ENCODE measurements at places on chromosomes 3 and 15.

- DNase-seq = no peak
These were observed 722 bp upstream of the ZXDC start for GRCh38 chr3:126476166-126477060.

GRCh38 chr15:78537266-78537905 lies 2.9 kb upstream of the PSMA4 start:
- no peak for DNase-seq

DNA sequence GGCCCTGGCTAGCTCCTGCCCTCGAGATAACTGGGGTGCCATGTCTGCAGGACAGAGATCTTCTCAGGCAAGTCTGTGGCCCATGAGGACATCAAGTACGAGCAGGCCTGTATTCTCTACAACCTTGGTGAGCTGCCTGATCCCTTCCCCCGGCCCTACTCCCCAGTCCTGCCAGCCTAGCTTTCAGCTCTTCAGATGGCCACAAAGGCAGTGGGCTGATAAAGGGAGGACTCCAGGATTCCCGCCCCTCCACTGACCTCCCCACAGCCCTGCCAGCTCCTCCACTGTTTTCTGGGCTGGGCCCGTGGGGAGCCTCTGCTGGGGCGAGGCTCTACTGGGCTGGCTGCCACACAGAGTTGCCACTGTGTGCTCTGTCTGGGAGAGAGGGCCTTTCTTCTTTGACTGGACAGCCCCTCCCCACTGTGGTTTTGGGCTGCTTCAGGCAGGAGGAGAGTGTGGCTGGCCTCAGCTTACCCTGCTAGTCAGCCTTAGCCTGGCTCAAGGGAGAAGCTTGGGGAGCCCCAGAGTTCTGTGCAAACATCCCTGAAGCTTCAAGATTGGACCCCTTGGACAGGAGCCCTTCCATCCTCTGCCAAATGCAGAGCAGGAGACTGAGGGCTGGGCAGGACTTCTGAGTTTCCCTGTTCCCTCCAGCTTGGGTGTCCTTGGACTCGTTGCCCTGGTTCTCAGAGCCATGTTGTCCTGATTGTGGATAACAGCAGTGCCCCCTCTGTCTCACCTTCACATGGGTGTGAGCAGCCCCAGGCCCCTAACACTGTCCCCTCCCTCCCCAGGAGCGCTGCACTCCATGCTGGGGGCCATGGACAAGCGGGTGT lies 24.4 kb downstream of the PTPN23 start:
- DNase-seq = no peak

- DNase-seq = no peak
These were observed 265.5 kb downstream of the ADAMTSL3 start for GRCh38 chr15:83919319-83919830.

DNA sequence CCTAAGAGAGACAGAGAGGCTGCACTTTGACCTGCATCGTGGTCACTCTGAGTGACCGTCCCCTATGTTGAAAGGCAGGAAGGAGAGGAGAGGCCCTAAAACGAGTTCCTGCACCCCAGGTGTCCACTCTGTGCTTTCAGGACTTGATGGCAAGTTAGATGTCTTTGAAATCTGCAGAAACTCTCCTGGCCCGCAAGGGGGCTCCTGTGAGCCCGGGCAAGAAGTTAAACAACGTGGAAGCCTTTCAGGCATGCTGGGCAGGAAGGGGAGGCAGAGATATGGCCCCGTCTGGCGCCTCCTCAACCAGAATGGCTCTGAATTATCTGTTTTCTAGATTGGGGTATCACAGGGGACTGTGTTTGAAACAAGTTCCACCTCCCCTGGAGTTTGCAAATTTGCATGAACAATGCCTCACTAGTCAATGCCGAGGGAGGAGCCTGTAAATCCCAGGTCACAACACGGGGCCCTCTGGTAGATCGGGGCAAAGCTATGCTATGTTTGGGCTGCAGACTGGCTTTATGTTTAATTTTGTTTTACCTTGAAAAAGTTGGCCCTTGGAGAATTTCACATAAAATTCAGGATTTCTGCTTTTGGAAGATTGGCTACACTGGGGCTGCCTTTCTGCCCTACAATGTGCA lies 9.8 kb downstream of the CTXND1 start:
- DNase-seq = no peak

GRCh38 chr3:13136426-13136825 lies 63.2 kb upstream of the IQSEC1 start:
- peak; percentile 60 for DNase-seq

GRCh38 chr3:61061092-61061723 lies 190.0 kb downstream of the FHIT start:
- DNase-seq = no peak

- DNase-seq = no peak
These were observed 70.2 kb upstream of the PIK3R4 start for GRCh38 chr3:130816561-130817445.

GRCh38 chr3:189334064-189334920 lies 162.5 kb downstream of the TPRG1 start:
- DNase-seq = no peak

DNA sequence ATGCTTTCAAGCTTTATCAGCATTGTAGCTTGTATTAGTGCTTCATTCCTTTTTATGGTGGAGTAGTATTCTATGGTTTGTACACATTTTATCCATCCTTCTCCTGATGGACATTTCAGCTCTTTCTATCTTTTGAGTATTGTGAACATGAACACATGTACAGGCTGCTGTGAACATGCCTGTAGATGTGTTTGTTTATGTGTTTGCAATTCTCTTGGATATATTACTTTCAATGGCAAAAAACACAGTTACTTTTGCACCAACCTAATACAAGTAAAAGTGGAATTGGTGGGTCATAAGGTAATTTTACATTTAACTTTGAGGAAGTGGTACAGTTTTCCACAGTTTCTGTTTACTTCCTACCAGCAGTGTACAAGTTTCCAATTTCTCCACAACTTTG lies 180.4 kb downstream of the FNDC3B start:
- DNase-seq = no peak

- no peak for DNase-seq
These were observed 149.7 kb upstream of the NUDT16 start for GRCh38 chr3:131231710-131232389.

- DNase-seq = no peak
These were observed 135.4 kb downstream of the UACA start for GRCh38 chr15:70627734-70628548.

- no peak for DNase-seq
These were observed 173.8 kb upstream of the THBS1 start for GRCh38 chr15:39407116-39407515.

DNA sequence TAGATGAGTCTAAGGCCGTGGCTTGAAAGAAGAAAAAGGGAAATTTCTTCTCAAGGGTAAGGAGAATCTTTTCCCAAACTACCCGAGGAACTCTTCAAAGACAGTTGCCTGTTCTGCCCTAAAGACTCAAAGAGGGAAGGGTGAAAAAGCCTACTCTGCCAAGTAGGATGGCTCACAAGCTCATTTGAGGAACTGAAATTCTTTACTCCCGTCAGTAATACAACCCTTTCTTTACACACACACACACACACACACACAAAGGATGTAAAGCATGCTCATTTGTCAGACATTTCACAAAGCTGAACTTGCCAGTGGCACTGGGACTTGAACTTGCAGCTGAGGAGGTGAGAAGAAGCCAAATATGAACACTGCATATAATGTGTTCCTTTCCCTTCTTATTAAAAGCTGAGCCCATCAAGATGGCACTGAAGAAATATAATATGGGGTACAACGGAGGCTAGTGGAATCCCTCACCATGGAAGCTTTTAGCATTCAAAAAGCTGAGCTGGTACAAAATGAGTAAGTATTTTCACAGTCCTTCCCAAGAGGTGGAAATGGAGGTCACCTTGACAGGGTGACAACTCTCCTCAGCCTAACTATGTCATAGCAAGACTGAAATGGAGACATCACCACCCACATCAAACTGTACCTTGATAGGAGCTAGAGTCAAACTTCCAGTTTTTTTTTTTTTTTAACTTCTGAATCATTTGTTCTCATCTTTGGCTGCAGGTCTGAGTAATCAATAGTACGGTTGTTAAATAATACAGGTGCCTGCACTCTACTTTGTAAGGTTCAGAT lies 57.6 kb downstream of the TAFA4 start:
- no peak for DNase-seq

DNA sequence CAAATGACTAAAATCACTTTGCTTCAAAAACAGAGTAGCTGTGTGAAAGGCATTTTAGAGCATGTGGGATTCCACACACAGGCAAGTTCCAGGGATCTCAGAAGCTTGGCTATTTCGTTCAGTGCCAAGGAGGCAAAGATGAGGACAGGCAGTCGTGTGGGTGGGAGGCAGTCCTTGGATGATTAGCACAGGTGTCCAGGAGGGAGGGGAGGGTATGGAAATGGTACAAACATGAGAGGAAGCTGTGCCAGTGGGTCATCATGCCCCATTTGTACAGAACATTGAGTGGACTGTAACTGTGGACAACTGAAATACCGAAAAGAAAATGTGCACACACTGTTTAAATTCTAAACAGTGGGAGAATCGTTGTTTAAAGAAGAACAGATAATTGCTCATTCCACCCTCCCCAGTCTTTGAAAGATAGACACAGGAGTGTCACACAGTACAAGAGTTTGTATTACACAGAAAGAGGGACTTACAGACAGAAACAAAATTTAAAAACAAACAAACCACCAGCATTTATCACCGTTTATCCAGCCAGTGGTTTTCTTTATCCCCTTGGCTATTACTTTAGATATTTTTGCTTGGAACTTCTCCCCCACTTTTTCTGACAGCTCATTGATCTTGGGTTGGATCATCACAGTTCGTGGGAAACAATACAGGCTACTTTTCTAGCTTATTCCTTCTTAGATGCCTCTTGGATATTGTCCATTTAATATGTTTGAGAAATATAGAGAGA lies 122.9 kb downstream of the GREM1 start:
- DNase-seq = no peak

GRCh38 chr3:139982404-139982803 lies 47.4 kb downstream of the CLSTN2 start:
- DNase-seq = no peak
